ENCODE measurements at places on chromosomes 3 and 15. TPM values are rescaled to one million over a fixed set of nuclear protein-coding genes. Genes with fewer than 3 reads are reported as not detected.

AAGAB gene
- 68.2 TPM for total RNA-seq

INO80 gene
- total RNA-seq, result 38.6 TPM

PXK gene
- 26.8 TPM for total RNA-seq

CAMK2N2 gene
- total RNA-seq, result not detected

GRAMD1C gene
- total RNA-seq, result 11.1 TPM

TGM5 gene
- total RNA-seq, result 0.91 TPM

KBTBD8 gene
- 4.3 TPM for total RNA-seq

RYR3 gene
- 10.6 TPM for total RNA-seq

ALPK3 gene
- total RNA-seq, result 9.7 TPM

DUOXA1 gene
- 87.3 TPM for total RNA-seq

ZNF80 gene
- not detected for total RNA-seq

ERICH6 gene
- total RNA-seq, result 0.36 TPM

ZNF662 gene
- 45.1 TPM for total RNA-seq

- peak; percentile 70 for DNase-seq
These were observed 26.6 kb downstream of the ILDR1 start for GRCh38 chr3:121995161-121996137.

DNA sequence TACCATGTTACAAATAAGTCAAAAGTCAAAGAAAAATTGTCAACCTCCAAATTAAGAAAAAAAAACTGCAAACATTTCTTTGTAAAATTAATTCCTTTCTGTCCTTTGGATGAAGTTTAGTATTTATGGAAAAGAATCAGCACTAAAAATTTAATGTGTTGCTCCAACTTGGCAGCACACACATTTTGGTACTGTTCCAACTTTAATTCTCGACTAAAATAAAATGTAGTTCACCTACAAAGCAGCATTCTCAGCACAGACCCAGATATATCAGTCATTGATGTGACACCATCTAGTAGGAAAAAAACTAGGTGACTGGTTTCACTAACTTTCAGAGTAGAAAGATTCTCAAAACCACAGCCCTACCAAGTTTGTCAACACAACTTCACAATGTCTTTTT is 131.7 kb upstream of the ROBO2 start:
- no peak for DNase-seq

- no peak for DNase-seq
These were observed 55.1 kb upstream of the ACAD9 start for GRCh38 chr3:128824132-128824850.

DNA sequence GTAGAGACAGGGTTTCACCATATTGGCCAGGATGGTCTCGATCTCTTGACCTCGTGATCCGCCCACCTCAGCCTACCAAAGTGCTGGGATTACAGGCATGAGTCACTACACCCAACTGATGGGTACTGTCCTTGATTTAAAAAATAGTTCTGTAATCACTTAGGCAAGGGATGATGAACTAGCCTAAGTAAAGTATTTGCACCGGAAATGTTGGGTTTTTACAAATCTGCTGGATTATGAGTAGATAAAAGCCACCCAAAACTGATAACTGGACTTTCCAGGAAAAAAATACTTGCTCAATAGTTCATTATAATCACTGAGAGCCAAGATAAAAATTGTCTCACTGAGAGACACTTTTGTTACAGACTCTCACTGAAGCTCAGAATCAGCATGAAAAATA is 218.0 kb downstream of the WNT5A start:
- DNase-seq, result no peak

GRCh38 chr3:158169091-158169491 is 59.2 kb downstream of the RSRC1 start:
- no peak for DNase-seq

GRCh38 chr3:25826510-25826909 is 36.6 kb downstream of the OXSM start:
- DNase-seq, result no peak

GRCh38 chr3:171260899-171261298 is 199.3 kb downstream of the TNIK start:
- no peak for DNase-seq

- peak; percentile 93 for DNase-seq
These were observed 759 bp downstream of the WDR6 start for GRCh38 chr3:49007771-49008528.

DNA sequence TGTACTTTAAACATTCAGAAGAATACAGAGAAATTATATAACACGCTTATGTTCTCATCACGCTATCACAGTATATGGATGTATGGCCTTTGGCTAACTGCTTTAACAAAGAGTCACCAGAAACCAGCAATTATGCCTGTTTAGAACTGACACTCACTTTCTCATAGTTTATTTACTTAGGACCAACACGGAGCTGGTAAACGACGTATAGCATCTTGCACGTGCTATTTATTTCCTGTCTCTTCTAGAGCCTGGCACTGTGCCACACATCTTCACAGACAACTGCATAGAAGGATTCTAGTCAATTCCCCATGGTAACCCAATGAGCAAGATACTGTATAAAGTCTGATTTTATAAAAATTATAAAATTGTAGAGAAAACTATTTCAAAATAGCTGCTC is 43.6 kb downstream of the TBC1D2B start:
- DNase-seq, result no peak

- no peak for DNase-seq
These were observed 1.9 kb downstream of the VGLL4 start for GRCh38 chr3:11641683-11642430.

GRCh38 chr15:89662893-89663626 is 7.8 kb upstream of the KIF7 start:
- DNase-seq, result peak; percentile 87

- DNase-seq, result no peak
These were observed 1.3 kb downstream of the HDDC3 start for GRCh38 chr15:90930861-90931574.

DNA sequence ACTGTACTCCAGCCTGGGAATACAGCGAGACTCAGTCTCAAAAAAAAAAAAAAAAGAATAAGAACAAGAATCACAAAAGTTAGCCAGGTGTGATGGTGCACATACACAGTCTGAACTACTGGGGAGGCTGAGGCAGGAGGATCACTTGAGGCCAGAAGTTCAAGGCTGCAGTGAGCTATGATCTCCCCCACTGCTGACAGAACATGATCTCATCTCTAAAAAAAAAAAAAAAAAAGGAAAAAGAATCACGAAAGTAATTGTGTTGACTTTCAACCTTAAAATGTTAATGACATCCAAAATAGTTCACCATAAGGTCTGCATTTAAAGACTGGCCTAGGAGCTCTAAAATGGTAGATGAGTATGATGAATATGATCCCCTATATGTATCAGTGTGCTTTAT is 68.0 kb upstream of the MAP4 start:
- no peak for DNase-seq

GRCh38 chr3:13352621-13353131 is 67.4 kb downstream of the NUP210 start:
- DNase-seq, result no peak

DNA sequence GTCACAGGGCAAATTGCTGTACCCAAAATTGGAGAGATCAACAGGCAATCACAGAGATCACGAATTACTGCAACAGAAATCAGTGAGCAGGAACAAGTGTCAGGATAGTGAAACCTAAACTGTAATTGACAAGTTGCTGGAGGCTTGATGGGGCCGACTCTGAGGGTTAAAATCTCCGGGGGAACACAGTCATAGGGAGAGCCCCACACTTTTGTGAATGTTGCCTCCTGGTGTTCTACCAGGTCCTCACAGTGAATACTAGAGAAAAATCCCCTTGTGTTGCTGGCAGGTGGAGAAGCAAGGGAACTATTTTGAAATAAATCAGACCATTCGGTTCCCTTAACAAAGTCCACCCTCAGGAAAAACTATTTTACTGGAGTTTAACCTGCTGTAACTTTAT is 697.5 kb upstream of the CBLB start:
- DNase-seq, result no peak

DNA sequence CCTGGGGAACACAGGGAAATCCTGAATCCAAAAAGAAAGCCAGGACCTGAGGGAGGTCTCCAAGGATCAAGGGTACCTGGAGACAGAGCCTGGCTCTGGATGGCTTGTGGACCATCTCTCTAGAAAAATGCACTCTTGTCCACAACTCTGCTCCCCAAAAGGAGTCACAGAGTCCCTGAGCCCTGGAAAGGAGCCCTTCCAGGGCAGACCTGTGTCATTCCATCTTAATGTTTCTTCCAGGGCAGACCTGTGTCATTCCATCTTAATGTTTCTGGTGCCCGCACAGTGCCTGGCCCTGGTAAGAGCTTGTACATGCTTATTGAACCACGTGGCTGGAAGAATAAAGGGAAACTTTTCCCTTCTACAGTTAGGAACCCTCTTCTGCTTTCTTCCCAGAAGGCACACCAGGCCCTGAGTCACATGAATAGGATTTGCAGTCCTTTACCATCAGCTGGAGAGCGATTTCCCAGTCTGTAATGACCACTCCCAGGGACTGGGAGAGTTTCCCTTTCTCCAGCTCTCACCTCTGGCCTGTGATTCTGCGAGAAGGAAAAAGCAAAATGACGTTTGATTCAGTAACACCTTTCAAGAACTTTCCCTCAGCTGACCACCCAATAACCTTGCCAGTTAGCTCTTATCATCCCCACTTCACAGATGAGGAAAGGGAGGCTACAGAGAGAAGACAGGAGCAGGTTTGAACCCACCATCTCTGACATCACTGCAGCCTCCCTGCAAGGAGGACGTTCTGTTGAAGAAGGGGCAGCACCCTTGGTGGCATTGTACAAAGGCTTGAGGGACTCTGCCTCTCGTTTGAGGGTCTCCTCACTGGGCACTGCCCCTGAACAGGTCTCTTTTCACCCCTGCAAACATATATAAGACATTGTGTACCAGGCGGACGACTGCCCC is 35.8 kb upstream of the SLCO2A1 start:
- peak; percentile 24 for DNase-seq

DNA sequence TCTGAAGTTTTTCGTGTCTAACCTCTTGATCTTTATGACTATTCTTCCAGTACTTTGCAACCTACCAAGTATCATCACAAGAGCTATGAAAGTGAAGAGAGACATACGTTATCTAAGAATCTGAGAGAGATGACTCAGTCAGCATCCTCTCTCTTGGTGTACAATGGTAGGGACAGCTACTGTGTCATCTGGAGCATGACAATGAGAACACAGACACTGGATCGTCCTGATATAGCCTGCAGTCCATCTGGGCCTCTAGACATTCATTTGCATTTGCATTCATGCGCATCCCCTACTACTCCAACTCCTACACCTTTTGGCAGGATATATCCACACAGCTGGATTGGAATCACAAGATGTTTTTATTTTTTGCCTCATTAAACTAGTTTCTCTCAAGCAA is 115.2 kb downstream of the PEX5L start:
- no peak for DNase-seq

DNA sequence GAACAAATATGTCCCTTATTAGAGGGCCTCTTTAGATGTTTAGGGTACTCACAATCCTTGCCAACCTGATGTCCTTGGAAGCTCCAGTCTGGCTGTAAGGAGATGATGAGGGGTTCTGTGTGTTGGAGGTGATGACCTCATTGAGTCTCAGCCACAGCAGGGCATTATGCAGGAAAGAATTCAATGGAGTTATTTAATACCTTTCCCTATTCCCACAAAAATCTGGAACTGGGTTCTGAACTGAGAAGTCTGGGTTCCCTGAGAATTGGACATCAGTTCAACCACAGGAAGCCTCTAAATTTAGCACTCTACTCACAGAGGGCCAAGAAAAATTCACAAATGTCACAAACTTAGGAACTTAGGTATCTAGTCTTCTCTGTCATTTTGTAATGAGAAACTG is 36.9 kb downstream of the SLC35A5 start:
- no peak for DNase-seq

GRCh38 chr3:150583028-150583427 is 20.1 kb upstream of the SELENOT start:
- no peak for DNase-seq

DNA sequence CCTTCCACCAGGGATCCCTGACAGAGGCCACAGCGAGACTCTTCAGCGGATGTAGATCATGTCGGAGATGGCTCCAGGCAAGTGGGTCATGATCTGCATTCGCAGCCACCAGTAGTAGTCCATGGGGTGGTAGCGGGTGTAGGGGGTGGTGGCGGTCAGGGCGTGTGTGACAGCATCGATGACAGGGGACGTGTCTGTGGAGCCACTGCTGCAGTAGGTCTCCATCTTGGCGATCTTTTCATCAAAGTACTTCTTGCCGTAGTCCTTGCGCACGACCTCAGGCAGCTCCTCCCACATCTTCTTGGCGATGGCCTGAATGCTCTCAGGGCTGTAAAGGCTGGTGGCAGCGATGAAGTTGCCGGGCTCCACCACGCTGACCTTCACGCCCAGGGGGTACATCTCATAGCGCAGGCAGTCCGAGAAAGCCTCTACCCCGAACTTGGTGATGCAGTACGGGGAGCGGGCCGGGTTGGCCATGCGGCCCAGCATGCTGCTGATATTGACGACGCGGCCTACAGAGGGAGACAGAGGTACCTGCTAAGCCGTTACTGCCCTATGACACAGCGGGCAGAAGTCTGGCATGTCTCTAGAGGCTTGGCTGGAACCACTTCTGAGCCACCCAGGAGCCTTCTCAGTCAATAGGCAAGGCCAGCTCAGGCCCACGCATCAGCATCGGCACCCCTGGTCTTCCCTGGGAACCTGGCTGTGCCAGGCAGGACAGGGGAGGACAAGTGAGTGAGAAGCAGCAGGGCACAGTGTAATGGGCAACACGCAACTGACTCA is 43.7 kb downstream of the BDH1 start:
- no peak for DNase-seq

DNA sequence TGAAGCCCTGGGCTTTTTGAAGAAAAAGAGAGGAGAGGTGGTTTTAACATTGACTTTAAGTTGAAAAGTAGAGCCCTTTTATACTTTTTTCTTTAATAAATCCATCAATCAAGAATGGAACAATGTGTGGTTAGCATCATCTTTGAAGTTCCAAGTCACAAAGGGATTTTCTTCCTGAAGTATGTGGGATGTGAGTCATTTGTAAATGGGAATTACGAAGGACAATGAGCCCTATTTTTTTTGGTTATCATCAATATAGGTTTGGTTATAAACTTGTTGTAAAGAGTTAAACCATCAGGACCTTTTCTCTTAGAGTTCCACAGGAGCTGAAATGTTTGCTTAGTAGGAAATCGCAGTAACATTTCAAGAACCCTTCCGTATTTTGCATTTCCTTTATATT is 38.3 kb downstream of the PIK3CA start:
- no peak for DNase-seq

GRCh38 chr3:170414202-170414663 is 4.4 kb upstream of the CLDN11 start:
- no peak for DNase-seq

- DNase-seq, result no peak
These were observed 18.6 kb downstream of the UBE2Q2 start for GRCh38 chr15:75861750-75862402.

DNA sequence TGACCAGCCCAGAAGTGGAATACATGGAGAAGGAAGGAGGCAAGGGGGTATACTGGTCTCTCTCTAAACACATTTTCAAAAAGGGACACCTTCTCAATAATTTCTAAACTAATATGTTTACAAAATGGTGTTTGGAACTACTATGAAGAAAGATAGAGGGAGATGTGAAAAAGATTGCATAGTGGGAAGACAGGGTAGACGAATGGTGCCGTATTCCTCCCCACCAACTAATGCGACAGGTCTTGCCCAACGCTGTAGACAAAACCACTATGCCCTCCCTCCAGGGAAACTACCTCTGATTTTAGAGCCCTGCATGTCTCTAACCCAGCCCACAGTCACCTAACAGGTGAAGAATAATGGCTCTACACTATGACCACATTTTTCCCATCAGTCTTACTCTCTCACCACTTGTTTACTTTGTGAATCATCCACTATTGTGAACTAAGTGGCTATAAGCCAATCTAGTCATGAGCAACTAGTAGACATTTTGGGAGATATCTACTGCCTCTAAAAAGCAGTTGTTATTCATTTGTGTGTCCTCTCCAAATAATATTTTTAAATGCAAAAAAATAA is 108.2 kb upstream of the UBE2E2 start:
- no peak for DNase-seq

Measured in ureter (tissue), 1 donor.